Right ventricle myocardium superior (tissue), 1 donor: ENCODE measurements at places on chromosomes 13 and 19. TPM values are rescaled to one million over a fixed set of nuclear protein-coding genes. Genes with fewer than 3 reads are reported as not detected.

DNA sequence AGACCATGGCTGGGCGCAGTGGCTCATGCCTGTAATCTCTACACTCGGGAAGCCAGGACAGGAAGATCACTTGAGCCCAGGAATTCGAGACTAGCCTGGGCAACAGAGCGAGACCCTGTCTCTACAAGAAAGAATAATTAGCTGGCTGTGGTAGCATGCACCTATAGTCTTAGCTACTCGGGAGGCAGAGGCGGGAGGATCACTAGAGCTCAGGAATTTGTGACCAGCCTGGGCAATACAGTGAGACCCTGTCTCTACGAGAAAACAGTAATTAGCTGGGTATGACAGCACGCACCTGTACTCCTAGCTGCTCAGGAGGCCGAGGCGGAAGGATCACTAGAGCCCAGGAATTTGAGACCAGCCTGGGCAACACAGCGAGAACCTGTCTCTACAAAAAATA is 7.4 kb downstream of the DNMT1 start:
- DNase-seq, result no peak

DNA sequence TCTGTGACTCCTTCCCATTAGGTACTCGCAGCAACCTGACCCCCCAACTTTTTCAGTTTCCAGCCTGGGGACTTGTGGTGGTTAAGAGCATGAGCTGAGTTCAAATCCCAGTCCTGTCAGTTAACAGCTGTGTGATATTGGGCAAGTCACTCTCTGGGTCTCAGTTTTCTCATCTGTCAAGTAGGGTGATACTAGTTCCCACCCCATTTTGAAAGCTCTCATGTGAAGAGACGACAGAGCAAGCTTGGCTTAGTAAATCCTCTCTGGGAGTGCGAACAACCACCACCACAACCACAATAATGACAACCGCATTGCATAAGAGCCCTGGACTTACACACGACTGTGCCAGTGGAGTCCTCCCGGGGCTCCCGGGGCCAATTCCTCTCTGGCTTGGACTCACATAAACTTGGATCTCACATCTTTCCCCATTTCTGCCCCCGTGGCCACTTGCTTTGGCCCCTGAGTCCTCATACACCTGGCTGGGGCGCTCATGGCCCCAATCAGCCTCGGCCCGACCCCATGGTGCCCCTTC is 454 bp downstream of the BLVRB start:
- DNase-seq, result no peak

- DNase-seq, result no peak
Observed at GRCh38 chr19:7547159-7547558, 11.6 kb downstream of the PNPLA6 start.

DNA sequence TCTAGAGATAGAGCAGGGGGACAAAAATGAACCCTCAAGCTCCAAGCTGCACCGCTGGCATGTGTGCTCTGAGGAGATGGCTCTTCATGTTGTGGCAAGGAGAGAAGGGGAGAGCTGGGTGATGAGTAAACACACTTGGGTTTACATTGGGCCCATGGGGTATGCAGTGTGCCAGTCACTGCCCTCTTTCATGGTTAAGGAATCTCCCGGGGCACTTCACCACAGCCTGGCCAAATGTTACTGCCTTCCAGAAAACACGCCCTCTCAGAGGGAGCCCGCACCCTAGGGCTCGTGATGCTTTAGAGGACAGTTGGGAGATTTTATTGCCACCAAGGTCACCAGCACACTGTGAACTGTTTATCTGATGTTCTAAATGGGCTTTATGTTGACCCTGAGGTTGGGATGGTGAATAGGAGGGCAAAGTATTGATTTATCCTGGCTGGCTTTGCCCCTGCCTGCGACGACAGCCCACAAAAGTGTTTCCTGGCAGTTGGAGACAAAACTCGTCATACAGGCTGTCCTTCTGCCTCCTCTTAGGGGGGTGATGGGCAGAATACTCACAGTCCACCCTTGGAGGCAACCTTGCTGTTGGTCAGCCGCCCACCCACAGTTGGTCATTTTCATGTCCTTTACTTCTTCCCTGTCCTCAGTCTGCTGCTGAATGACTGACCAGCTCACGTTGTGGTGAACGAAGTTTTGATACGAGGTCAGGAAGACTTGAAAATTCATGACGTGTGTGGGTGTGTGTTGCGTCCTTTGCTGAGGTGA is 156.9 kb downstream of the STK24 start:
- no peak for DNase-seq

GRCh38 chr19:10568062-10568825 is 535 bp downstream of the CDKN2D start:
- DNase-seq, result no peak

MBD3L2 gene
- not detected for total RNA-seq

COL4A1 gene
- total RNA-seq, result 107 TPM

LGALS4 gene
- 0.86 TPM for total RNA-seq
